Stimulated activated CD8-positive, alpha-beta memory T cell treated with anti-CD3 and anti-CD28 coated beads, Interleukin-12 subunit alpha, Interleukin-12 subunit beta, amount 100 ng/mL, for 4 hours (primary cell): ENCODE measurements at places on chromosomes 4 and X.

DNA sequence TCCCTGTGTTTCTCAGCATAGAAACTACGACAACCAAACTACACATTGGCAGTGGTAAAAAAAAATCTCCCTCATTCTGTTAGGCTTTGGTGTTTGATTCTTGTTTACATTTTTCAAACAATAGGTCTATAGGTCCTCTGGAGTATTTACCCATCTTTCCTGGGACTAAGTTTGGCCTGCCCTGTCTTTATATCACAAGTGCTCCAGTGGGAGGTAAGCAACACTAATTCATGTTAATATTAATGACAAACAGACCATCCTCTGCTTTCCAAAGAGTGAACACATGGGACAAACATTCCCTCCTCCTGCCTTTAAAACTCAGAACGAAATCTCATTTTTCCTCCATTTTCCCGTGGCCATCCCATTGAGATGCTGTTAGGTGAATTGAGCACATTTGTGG lies 514.1 kb upstream of the INTU start:
- DNase-seq, result no peak

- no peak for DNase-seq
Observed at GRCh38 chr4:40687676-40688389, 58.2 kb upstream of the RBM47 start.

DNA sequence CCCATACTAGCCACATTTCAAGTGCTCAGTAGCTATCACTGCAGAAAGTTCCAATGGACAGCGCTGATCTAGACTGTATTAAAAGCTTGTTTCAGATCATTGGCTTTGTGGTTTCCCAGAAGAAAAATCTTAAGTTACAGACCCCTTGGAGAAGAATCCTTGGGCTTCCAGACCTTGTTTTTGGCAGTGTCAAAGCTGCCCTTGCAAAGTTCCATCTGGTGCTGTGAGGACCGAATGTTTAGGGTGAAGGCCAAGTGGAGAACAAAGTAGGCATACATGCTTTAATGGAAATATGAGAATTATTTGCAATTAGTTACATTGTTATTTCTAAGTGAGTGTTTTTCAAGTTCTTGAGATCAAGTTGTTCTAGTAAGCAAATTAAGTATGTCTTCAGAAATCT lies 144.7 kb downstream of the FRMPD4 start:
- no peak for DNase-seq

- no peak for DNase-seq
Observed at GRCh38 chr4:82718162-82718940, 80.2 kb downstream of the SCD5 start.

DNA sequence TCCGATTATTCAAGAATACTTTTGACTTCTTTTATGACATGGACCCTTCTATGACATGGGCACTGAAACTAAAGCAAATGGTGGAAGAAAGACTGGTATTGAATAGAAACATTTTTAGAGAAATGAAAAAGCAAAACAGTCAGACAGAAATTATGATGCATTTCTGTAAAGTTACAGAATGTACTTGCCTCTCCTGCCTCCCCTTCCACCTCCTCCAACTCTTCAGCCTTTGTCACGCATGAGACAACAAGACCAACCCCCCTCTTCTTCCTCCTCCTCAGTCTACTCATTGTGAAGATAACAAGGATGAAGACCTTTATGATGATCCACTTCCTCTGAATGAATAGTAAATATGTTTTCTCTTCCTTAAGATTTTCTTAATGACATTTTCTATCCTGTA lies 46.3 kb upstream of the HUWE1 start:
- no peak for DNase-seq

- no peak for DNase-seq
Observed at GRCh38 chrX:134607523-134607922, 50.7 kb downstream of the PLAC1 start.
